NK-92 treated with Interleukin-12 subunit alpha and Interleukin-12 subunit beta, amount 100 ng/mL, for 24 hours (cell line): ENCODE measurements at places on chromosomes 3 and 15.

- no peak for DNase-seq
Observed at GRCh38 chr3:14393440-14394106, 8.8 kb upstream of the SLC6A6 start.

DNA sequence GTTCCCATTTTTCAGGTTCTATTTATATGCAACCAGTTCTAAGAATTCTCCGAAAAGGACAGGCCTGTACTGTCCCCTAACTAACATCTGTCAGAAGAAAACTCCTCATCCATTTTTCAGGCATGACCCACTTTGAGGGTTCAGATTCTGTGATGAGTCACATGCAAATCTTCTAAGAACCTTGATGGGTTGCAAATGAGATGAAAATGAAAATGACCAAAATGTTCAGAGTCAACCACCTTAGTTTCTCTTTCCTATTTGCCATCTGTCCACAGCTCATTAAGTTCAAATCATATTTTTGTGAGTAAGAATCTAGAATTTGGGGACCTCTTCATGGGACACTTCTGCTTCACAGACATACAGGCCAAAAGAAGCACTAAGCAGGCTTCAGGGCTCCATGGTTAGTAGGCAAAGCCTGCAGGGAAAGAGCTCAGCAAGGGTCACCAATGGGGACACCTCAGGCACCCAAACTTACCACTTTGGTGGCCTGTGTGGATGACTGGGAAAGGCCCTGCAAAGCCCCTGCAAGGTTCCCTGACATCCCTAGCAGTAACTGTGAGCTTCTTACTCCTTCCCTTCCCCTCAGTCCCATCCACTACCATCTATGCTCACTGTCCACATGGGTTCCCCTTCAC is 122.0 kb downstream of the WDR76 start:
- no peak for DNase-seq

DNA sequence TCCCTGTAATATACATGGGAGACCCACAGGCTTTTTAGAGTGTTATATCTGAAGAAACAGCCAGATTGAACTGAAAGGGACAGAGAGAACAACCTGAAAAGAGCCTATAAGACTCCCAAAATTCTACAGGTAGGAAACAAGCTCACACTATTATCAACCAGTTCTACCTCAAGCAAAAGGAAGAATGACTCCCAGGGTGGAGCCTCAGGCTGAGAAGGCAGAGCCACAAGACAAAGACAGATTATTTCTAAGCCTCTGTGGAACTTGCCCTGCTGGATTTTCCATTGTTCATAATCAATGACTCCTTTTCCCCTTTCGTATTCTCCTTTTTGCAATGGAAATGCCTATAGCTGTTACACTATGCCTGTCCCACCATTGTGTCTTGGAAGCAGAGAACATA is 95.1 kb upstream of the LMCD1 start:
- no peak for DNase-seq

GRCh38 chr3:107690522-107691138 is 167.9 kb downstream of the BBX start:
- DNase-seq: no peak

DNA sequence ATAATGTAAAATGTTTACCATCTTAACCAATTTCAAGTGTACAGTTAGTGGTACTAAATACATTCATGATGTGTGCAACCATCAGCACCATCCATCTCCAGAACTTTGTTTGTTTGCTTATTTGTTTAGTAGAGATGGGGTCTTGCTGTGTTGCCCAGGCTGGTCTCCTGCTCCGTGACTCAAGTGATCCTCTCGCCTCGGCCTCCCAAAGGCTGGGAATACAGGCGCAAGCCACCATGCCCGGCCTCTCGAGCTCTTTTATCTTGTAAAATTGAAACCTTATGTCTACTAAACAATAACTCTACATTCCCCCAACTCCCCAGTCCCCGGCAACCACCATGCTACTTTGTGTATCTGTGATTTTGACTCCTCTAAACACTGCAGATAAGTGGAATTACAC is 31.9 kb downstream of the FBXO45 start:
- no peak for DNase-seq

DNA sequence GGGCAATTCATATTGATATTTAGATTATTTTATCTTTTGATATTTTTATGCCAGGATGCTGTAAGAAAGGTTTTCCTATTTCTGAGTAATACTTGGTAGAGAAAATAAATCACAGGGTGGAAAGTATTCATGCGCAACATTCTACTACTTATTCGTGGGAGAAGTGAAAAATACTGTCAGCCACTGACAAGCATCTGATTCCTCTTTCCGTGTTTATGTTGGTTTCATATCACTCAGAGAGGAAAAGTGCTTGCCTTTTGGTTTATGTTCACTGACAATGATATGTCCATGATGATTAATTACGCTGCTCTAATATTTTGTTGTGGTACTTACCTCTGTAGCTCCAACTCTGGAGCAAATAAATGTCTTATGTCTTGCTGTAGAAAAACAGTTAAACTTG is 429.4 kb downstream of the EDEM1 start:
- DNase-seq: no peak

DNA sequence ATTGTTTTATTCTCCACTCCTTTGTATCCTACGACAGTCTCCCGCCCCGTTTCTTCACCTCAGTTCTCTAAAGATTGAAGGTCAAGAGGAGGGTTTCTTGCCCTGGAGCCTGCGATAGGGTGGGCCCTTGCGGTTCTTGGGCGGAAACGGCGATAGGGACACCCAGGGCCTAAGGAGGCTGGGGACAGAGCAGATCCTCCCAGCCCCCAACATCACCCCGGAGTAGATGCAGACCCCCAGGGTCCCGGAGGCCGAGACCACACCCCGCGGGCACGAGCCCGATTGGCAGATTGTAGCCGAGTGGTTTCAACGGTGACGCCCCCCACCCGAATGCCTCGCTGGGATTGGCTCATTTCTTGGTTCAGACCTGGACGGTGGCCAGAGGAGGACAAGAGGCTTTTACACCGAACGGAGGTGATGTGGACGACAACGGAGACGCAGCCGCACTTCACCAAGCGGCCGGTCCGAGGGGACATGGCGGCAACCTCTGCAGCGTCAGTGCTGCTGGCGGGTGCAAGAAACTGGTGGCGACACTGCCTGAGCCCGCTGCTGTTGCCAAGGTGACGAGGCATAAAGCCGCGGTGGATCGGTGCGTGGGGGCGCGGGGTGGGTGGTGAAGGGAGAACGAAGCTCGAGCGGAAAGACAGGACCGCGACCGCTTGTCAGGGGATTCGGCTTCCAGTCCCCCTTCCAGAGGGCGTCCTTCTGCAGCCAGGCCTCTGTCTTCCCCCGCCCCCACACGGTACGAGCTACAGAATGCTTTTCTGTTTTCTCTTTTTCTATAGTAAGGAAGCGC is 19.0 kb upstream of the MCF2L2 start:
- peak; percentile 86 for DNase-seq

- peak; percentile 19 for DNase-seq
Observed at GRCh38 chr3:115814778-115815380, 191.6 kb downstream of the GAP43 start.

- DNase-seq: no peak
Observed at GRCh38 chr3:30730967-30731366, 124.6 kb downstream of the TGFBR2 start.

DNA sequence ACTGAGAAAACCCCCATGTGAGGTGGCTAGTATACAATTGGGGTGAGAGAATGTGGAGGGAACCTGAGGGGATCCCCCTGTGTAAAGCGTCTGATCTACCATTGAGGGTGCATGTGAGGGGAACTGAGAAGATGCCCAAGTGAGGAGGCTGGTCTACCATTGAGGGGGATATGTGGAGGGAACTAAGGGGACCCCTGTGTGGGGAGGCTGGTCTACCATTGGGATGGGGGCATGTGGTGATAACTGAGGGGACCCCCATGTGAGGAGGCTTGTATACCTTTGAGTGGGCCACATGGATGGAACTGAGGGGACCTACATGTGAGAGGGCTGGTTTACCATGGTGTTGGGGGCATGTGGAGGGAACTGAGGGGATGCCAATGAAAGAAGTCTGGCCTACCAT is 160.8 kb downstream of the FBLN2 start:
- DNase-seq: no peak

DNA sequence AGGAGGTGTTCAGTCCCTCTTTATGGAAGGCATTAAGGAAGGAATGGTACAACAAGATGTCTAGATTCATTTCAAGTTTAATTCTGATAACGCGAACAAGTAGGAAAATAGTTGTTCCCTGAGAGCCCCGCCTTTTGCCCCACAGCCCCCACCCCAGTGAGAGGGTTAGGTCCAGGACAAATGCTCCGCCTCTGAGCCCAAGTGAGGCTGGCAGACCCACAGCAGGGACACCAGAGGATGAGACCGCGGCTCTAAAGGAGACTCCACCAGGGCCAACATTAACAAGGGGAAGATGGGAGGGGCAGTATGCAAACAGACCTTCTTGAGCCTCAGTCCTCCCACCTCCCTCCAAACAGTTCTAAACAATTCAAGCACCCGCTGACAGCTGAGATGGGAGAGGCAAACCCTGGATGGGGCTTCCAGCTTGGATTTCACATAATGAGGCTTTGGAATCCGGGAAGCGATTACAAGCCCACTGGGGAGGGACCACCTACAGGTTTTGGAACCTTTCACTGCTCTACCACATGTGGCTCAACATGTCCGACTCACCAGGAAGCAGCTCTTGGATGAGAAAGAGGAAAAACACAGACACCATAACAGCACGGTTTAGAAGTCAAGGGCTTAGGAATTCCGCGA is 42.9 kb upstream of the IREB2 start:
- DNase-seq: no peak

- DNase-seq: no peak
Observed at GRCh38 chr3:59580996-59581395, 531.2 kb upstream of the CFAP20DC start.

- no peak for DNase-seq
Observed at GRCh38 chr15:54064365-54064764, 86.1 kb downstream of the UNC13C start.
